ENCODE measurements at places on chromosomes 1 and 21.

DNA sequence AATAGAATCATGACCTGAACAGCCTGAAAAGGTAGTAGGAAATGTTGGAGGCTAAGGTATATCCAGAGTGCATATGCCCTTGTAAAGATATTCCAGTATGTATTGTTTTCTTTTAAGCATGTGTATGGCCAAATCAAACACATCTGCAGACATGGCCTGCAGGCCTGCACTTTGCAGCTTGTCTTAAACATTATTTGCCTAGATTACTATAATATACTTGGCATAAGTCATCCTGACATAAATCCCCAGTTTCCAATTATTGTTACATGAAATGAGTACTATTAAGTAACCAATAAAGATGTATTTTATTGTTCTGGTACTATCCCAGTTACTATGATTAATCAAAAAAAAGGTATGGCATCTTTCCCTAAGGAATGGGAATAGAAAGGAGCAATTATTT lies 169.1 kb upstream of the PTBP2 start:
- DNase-seq: no peak

DNA sequence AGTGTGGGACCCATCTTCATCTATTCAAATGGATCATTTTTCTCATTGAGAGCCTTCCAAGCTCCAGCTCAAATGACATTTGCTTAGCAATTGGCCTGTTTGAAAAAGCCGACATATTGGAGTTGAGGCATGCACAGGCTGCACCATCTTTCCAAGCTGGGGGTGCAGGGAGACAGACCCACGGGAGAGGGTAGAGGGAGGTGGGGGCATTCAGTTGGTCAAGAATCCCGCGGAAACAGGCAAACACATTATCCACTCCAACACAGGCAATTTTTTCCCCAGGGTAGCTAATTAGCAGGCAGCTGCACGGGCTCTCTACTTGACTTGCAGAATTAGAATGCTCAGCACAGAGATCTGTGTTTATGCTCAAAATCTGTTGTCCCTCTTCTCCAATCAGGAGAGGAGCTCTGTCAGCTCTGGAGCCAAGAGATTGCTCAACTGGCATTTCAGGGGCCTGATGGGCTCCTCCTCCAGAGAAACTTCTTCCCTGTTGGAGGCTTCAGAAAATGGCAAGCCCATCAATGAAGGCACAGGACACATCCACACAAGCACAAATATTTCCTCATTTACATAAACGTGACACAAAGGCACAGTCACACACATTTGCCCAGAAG lies 267.8 kb downstream of the FOXD2 start:
- peak; percentile 95 for DNase-seq

GRCh38 chr1:172351346-172351745 lies 69.1 kb upstream of the C1orf105 start:
- DNase-seq: no peak

DNA sequence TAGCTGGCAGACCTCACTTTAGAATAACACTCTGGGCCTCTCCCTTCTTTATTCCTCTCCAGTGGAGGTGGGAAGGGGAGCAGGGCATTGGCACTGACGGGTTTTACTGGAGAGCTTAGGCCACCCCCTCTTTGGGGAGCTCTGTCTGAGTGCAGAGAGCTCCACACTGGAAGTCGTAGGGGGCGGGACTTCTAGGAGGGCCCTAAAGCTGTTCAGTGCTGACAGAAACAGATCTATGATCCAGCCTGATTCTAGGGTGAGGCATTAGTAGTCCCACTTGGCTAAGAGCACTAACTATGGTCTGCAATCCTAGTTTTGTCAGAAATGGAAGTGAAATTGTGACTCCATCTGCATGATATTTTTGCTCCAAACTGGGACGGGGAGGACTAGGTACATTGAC lies 138.7 kb downstream of the MIS18A start:
- DNase-seq: no peak

GRCh38 chr1:194293851-194294405 lies 1107.5 kb upstream of the B3GALT2 start:
- DNase-seq: no peak
